ENCODE measurements at places on chromosomes 7 and 10. TPM values are rescaled to one million over a fixed set of nuclear protein-coding genes. Genes with fewer than 3 reads are reported as not detected.

The CNNM1 gene
- total RNA-seq: 0.14 TPM

The NME8 gene
- total RNA-seq: not detected

The CYP26C1 gene
- 0.80 TPM for total RNA-seq

The MPP7 gene
- 0.27 TPM for total RNA-seq

The ZNF853 gene
- total RNA-seq: 0.14 TPM

The GIMAP5 gene
- total RNA-seq: 8.9 TPM

The INA gene
- total RNA-seq: 0.29 TPM

The FANK1 gene
- 1.2 TPM for total RNA-seq

The CDC123 gene
- total RNA-seq: 153 TPM

The MDFIC gene
- 21.0 TPM for total RNA-seq

Data from thoracic aorta endothelial cell (primary cell).